ENCODE measurements at places on chromosomes 4 and X.
A peak's percentile ranks its signal among the peaks of the same experiment; 100 is the strongest.

- DNase-seq: no peak
Measured at GRCh38 chr4:188370777-188371176, 231.5 kb downstream of the TRIML1 start.

DNA sequence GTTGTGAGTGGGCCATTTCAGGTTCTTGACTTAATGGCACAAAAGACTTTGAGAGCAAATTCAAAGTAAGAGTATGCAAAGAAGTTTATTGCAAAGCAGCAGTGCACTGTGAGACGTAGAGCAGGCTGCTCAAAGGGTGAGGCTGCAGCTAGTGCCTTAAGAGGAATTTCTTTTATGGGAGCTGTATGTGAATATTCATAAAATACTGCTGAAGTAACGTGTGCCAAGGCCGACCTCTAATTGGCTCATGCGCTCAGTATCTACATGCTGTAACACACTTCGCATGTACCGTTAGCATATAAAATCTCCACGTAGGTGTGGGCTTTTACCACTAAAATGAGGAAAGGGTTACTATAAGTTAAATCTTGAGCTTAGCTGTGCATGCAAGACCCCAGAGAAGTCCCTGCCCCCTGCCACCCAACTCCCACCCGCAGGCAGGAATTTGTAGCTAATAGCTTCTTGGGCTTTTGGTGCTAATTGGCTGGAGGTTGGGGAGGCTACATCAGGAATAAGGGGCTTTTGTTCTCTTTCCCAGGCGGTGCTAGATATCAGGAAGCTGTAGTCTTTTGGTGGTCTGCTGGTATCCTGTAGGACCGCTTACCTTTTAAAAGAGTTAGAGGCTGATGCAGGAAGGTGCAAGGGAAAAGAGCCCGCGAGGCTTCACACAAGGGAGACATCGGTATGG, 47.6 kb downstream of the FSTL5 start:
- DNase-seq: no peak

- DNase-seq: no peak
Measured at GRCh38 chr4:6423575-6423974, 48.8 kb downstream of the PPP2R2C start.

GRCh38 chr4:94208918-94209317, 1.3 kb downstream of the SMARCAD1 start:
- DNase-seq: no peak

- DNase-seq: no peak
Measured at GRCh38 chr4:105184316-105184980, 37.8 kb downstream of the TET2 start.

- DNase-seq: no peak
Measured at GRCh38 chr4:19009881-19010280, 988.3 kb upstream of the LCORL start.

DNA sequence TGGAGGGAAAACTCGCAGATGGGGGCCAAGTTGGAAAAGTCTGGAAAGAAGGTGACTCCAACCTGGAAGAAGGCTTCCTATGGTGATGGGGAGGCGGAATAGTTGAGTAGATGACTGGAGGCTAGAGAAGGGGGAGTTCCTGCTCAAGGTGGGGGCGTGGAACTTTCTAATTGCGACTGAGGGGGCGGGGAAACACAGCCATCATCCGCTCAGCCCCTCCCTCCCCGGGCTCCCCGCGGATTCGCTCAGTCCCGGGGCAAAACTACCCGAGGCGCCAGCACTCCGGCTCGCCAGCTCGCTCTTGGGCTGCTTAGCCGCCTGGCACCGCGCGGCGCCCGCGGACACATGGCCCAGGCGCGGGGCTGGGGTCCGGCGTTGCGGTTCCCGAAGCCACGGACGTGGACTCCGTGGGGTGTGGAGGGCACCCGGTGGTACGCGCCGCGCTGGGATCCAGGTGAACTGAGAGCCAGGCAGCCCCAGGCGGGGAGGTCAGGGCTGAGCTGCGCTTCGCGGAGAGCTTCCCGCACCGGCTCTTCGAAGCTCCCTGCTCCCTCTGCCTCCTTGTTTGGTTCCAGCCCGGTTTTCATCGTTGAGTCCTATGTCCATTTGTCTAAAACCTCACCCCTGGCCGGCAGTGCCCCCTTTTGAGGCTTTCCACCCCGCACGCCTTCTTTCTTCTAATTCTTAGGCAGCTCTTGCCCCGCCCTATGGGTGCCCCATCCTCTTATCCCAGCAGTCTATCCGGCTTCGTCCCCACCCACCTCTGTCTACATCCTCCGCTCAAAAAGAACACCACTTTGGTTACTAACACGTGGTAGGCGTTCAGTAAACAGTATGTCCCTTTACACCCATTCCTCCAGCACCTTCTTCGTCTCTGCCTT, 38.9 kb downstream of the STARD8 start:
- peak; percentile 42 for DNase-seq

- DNase-seq: no peak
Measured at GRCh38 chr4:112885897-112886296, 163.6 kb upstream of the ANK2 start.

DNA sequence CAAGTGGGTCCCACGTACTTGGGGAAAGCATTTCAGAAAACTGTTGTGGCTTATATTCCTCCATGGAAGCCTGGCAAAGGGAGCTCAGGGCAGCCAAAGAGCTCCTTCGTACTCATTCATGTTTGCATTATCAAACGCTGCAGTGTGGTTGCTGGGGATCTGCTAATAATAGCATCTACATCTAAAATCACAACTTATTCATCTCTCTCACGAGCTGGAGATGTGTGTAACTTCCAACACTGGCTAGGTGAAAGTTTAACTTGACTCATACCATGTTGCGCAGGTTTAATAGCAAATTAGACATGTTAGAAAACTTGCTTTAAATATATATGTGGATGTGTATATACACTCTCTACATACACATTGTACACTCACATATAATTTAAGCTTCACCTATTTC, 415.1 kb downstream of the AFF2 start:
- no peak for DNase-seq

- no peak for DNase-seq
Measured at GRCh38 chrX:48520455-48520854, 1.2 kb upstream of the EBP start.

DNA sequence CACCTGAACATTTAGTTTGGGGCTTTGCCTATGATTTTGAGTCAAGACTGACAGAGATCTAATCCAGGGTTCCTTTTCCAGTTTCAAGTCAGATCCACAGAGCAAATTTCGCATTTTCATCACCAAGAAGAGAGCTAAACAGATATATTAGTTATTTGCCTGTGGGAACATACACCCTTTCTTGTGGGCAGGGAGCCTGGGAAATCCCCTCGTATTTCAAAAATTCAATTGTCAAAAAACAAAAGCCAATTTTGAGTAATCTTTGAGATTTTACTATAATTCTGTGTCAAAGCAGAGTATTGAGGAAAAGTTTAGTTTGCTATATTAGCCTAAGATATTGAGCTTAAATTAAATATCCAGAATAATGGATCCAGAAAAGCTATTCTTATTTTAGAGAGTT, 56.6 kb downstream of the AFM start:
- DNase-seq: no peak

DNA sequence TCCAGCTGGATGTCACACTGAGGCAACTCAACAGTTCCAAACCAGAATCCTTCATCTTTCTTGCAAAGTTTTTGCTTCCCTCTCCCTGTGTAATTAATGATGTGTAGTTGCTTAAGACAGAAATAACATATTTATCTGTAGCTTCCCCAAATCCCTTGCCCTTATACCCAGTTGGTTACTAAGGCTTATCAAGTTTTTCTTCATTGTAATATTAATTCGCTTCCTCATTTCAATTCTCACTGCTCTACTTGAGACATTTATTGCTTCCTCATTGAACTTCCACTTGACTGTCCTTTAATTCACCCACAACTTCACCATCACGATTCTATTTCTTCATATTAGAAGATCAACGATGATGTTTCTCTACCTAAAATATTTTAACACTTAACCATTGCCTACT, 386.6 kb upstream of the CPEB2 start:
- no peak for DNase-seq

DNA sequence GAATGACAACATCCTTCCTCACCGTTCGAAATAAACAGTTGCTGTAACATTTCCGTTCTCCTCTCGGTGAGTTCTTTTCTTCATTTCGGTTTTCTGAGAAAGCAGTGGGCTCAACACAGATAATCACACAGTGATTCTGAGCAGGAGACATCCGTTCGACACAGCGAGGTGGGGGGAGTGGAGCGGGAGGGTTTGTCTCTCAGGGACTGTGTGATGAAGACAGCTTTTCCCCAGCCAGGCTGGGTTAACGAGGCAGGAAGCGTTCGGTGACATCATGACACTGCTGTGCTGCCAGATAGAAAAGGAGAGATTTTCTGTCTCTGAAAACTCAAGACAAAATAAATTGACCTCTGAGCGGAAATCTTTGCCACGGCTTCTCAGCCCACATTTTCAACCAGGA, 119.3 kb downstream of the CRLF2 start:
- peak; percentile 47 for DNase-seq

GRCh38 chr4:139368998-139369397, 66.7 kb upstream of the NDUFC1 start:
- no peak for DNase-seq

- no peak for DNase-seq
Measured at GRCh38 chrX:127879585-127879984, 172.6 kb downstream of the ACTRT1 start.

Measured in CD4-positive, alpha-beta T cell treated with Interleukin-15 for 1 hour (primary cell).